A549 treated with RU486 at 1 μM for 4 hours (cell line): ENCODE measurements at places on chromosomes 7 and 10. TPM values are rescaled to one million over a fixed set of nuclear protein-coding genes. Genes with fewer than 3 reads are reported as not detected.

Gene VSTM4
- total RNA-seq = 0.29 to 0.44 TPM (median 0.36 TPM) in 5 replicates

Gene ACSL5
- total RNA-seq = 0.14 to 0.32 TPM (median 0.24 TPM) in 4 of 5 replicates, not detected in the other

Gene FAM53B
- 9.6 to 14.3 TPM (median 12.8 TPM) in 5 replicates for total RNA-seq

Gene STAMBPL1
- total RNA-seq = 28.9 to 40.1 TPM (median 36.3 TPM) in 5 replicates

Gene FXYD4
- total RNA-seq = not detected in 5 replicates
